GM23248 (cell line): ENCODE measurements at places on chromosomes 1 and 21. TPM values are rescaled to one million over a fixed set of nuclear protein-coding genes. Genes with fewer than 3 reads are reported as not detected.
A peak's percentile ranks its signal among the peaks of the same experiment; 100 is the strongest.

DNA sequence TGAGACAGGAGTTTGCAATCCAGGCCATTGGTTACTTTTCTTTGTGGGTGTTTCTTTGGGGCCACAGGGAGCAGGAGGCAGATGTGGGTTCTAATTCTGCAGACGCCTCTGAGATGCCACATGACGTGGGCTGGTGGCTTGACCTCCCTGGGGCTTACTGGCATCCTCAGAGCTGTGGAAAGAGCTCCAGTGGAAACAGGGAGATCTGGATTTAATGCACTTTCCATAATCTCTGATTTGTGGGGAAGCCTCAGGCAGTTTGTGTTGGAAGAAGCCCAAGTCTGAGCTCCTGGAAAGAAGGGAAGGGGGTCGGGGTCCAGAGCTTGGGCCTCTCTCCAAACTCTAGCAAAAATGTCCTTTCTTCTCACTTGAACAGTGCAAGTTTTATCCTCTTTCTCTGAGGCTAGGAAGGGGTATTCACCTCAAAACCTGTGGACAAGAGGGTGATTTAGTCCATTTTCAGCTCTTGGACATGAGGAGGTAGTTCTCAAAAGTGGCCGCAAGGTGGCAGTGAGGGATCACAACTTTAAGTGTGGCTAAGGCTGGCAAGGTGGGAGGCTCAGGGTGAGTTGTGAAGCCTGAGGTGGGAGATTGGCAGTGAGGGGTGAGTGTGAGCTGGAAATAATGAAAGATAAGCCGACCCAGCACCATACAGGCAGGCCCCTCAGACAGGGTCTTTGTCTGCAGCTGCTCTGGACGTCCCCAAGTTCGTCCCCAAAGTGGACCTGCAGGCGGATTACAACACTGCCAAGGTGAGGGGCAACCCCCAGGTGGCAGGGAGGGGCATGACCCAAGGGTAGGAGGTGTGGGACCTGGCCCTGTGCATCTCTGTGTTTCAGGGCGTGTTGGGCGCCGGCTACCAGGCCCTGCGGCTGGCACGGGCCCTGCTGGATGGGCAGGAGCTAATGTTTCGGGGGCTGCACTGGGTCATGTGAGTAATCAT, 9.2 kb downstream of the IKBKE start:
- peak; percentile 80 for DNase-seq

Gene VWA5B1
- total RNA-seq: not detected in 2 replicates

Gene WDTC1
- 23.9 and 24.0 TPM in 2 replicates for total RNA-seq

DNA sequence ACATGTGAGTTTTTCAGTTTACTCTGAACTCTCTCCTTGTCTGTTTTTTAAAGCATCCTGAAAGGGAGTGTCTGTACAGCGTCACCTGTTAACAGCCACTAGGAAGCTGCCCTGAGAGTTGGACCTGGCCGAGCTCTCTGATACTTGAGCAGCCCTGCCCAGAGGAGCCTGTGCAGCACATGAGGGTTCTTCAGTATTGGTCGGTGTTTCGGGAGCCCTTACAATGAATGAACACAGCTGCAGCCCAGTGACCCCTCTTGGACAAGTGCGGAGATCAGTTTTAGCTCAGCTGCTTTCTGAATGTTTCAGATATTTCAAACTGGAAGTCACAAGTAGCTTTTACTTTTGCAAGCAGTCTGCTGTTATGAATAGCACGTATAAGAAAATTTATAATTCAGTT, 39.2 kb downstream of the ADARB1 start:
- no peak for DNase-seq

Gene DYNLT5
- total RNA-seq: 2.3 and 5.8 TPM in 2 replicates

Gene C1orf141
- not detected in 2 replicates for total RNA-seq

DNA sequence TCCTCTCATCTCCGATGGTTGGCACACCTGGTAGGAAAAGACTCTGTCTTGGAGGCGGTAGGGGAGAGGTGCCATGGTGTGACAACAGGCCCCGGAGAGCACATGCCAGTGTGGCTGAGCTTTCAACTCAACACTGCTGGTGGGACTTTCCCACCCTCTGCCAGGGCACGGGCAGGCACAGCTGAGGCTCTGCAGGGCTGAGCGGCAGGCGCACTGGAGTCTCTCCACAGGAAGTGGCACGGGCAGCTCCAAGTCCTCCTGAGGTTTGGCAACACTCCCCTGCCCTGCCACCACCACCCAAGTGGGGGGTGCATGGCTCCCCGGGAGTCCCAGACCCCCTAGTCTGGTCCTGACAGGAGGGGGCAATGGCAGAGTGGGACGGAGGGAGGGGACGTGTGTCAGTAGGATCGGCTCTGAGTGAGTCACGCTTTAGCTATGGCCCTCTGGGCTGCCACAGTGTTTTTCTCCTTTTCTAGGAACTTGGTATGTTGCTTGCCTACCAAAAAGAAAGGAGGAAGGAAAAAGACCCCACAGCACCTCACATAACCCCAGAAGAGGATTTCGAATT, 27.3 kb upstream of the EVA1B start:
- DNase-seq: peak; percentile 94

- DNase-seq: no peak
Observed at GRCh38 chr1:85672031-85672660, 36.1 kb downstream of the ZNHIT6 start.

DNA sequence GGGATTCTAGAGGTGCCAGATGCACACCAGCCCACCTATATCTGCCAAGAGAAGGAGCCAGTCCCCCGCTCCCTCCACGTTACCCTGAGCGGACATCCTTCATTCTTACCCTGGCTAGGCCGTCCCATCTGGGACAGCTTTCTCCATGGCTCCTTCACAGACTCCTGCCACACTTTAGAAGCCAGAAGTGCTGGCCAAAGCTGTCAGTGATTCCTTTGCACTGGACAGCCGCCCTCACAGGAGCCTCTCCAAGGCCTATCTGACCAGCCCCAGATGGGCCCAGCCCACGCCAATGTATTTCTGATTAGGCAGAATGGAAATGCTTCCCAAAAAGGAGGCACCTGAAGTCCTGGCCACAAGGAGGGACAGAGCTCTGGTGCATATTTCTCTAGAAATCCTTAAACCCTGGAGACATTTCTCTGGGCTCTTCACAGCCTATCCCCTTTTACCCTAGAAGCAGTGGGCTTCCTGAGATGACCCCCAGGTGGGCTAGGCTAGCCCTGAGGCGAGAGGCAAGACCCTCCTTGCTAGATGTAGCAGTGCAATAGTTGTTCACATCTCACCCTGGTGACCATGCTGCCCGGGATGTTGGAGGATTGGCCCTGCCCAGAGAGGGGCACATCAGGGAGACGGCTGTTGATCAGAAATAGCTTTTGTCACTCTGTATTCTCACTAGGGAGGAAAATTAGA, 44.1 kb downstream of the RASSF5 start:
- no peak for DNase-seq

GRCh38 chr1:20982316-20982715, 194.4 kb downstream of the EIF4G3 start:
- DNase-seq: peak; percentile 56

Gene PRDM16
- not detected in 2 replicates for total RNA-seq

Gene USP25
- 36.0 and 41.5 TPM in 2 replicates for total RNA-seq

- no peak for DNase-seq
Observed at GRCh38 chr1:36594023-36594422, 111.3 kb upstream of the CSF3R start.
